ENCODE measurements at places on chromosomes 11 and 22.
A peak's percentile ranks its signal among the peaks of the same experiment; 100 is the strongest.

DNA sequence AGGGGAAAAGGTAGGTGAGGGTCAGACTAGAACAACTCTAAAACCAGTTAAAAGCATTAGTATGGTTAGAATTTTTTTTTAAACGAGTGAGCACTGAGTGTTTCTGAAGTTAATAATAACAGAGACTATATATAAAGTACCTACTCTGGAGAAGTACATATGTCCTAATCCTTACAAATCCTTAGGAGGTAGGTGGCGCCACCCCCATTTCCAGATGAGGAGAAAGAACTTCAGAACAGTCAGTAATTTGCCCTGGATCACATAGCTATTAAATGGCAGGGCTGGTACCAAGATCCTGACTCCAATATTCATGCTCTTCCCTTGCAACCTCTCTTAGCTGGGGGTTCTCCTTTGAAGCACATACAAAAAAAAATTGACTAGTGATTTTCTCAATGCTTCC, 80.5 kb downstream of the CLPB start:
- DNase-seq = peak; percentile 34

GRCh38 chr11:111589886-111590499, 12.3 kb upstream of the SIK2 start:
- no peak for DNase-seq

- DNase-seq = no peak
Observed at GRCh38 chr11:18752502-18752901, 26.5 kb upstream of the IGSF22 start.

GRCh38 chr22:33054001-33054675, 4.0 kb downstream of the SYN3 start:
- DNase-seq = no peak

- no peak for DNase-seq
Observed at GRCh38 chr22:24247011-24247507, 2.2 kb upstream of the GGT5 start.

- DNase-seq = no peak
Observed at GRCh38 chr22:46673205-46673604, 53.0 kb downstream of the GRAMD4 start.

DNA sequence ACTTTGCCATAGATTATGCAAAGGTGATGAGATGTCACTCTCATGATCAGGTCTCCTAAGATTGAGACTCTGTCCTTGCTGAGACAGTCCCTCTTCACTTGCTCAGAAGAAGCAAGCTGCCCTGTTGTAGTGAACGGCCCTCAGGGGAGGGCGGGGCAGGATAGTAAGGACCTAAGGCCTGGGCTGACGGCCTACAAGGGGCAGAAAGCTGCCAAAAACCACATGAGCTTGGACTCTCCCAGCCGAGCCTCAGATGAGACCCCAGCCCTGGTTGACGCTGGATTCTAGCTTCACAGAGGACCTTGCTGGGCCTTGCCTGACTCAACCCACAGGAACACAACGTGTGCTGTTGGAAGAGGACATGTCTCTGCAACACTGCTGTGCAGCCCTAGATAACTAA, 1182.5 kb downstream of the TBC1D22A start:
- DNase-seq = no peak

- no peak for DNase-seq
Observed at GRCh38 chr22:26318975-26319374, 110.1 kb upstream of the ASPHD2 start.

- DNase-seq = peak; percentile 41
Observed at GRCh38 chr11:34308913-34309585, 48.8 kb downstream of the ABTB2 start.

DNA sequence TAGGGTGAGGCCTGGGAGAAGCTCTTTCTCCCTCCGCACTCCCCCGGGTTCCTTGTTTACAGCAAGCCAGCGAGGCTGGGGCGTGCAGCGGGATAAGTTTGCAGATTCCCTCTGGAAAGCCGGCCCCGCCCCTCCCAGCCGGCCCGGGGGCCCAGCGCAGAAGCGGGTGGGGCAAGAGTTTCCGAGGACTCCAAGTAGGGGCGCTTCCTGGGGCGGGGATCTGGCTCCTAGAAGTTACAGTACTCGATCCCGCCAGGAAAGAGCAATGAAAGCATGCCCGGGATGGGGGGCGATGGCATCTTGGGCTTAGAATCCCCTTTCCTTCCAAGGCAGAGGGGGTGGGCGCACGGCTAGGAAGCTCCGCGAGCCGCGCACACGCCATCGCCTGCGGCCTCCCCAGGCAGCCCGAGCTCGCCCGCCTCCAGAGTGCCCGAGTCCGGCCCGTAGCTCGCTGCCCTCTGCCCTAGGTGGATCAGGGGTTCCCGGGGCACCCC, 385 bp downstream of the TST start:
- DNase-seq = no peak

DNA sequence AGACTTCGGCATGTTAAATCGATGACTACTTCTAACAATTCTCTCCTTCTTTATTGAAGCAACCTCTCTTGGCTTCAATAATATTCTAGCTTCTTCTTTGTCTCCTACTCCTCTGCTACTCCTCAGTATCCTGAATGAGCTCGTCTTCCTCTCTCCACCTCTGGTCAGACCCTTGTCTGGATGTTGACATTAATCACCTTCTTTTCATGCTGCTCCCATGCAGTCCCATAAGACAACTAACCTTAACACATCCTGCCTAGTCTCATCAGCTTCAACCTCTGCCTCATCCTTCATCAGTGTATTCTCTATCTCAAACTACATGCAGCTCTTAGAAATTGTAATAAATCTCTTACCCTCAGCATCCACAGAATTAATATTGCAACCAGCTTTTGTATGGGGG, 695.6 kb downstream of the CNTN5 start:
- peak; percentile 13 for DNase-seq

- no peak for DNase-seq
Observed at GRCh38 chr22:49532869-49533802, 294.5 kb downstream of the BRD1 start.

GRCh38 chr22:37509059-37509860, 10.0 kb downstream of the CARD10 start:
- DNase-seq = no peak

- DNase-seq = no peak
Observed at GRCh38 chr22:16819249-16819648, 6.0 kb downstream of the XKR3 start.

DNA sequence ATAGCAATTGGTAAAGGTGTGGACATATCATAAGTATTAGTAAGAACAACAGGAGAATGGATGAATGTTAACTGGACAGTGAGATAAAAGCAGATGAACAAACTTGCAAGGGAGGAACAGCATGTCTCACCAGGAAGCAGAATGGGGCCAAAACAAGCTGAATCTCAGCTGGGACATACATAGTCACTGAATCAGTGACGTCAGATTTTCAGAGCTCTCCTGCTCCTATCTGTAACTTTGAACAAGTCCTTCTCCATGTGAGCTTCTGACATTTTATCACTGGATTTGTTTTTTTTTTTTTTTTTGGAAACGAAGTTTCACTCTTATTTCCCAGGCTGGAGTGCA, 118.7 kb downstream of the BBOX1 start:
- DNase-seq = no peak

GRCh38 chr22:48894804-48895250, 932.8 kb downstream of the BRD1 start:
- DNase-seq = no peak

- DNase-seq = no peak
Observed at GRCh38 chr11:66087148-66087908, 17.3 kb downstream of the PACS1 start.

DNA sequence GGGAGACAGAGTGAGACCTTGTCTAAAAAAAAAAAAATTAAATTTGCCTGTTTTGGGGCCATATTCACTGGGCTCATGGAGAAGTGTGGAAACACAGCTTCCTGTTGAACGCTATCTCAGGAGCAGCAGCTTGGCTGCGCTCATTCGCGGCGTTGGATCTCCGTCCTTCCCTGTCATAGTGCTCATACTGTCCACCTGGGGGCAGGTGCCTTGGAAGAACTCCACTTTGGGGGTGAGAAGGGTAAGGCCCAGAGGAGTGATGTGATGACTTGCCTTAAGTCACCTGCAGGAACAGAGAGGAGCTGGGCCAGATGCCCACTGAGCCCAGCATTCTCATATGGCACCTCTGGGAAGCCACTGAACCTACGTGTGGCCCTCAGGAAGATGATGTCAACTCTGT, 82.8 kb downstream of the CABIN1 start:
- no peak for DNase-seq

- no peak for DNase-seq
Observed at GRCh38 chr11:555227-555779, 5.2 kb downstream of the LMNTD2 start.

GRCh38 chr11:43381802-43382201, 23.1 kb downstream of the TTC17 start:
- no peak for DNase-seq

DNA sequence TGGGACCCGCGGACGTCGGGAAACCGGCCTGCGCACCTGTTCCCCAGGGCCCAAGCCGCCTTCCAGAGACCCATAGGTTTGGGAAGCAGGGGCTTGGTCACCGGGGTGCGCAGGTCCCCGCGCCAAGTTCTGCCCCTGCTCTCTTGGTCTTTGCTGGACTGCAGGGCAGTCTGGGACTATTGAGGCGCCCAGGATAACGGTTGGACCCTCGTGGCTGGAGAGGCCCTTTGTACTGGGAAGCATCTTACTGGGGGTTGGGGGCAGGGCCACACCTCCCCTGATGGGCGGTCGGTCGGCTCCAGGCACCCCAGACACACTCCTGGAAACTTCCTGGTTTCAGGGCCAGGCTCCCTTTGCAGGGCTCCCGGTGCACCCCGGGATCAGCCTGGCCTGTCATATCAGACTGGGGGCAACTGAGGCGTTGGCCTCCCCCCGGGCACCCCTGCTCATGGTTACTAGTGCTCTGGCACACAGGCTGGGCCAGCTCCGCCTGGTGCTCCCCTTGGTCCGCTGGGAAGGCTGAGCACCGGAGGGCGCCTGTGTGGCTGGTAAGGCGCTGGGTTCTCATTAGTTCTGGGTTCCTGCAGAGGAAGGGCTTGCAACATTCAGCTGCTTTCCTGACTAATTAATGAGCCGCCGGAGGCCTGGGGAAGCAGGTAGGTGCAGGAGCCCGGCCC, 1250.5 kb downstream of the BRD1 start:
- no peak for DNase-seq

GRCh38 chr11:45213316-45213665, 66.9 kb downstream of the PRDM11 start:
- no peak for DNase-seq

Measured in M059J (cell line).